ENCODE measurements at places on chromosomes 2 and 18. TPM values are rescaled to one million over a fixed set of nuclear protein-coding genes. Genes with fewer than 3 reads are reported as not detected.

REEP1 gene
- total RNA-seq = 0.73 TPM

DLX1 gene
- 0.20 TPM for total RNA-seq

ALPP gene
- 8.5 TPM for total RNA-seq

CD8B2 gene
- total RNA-seq = not detected

DNA sequence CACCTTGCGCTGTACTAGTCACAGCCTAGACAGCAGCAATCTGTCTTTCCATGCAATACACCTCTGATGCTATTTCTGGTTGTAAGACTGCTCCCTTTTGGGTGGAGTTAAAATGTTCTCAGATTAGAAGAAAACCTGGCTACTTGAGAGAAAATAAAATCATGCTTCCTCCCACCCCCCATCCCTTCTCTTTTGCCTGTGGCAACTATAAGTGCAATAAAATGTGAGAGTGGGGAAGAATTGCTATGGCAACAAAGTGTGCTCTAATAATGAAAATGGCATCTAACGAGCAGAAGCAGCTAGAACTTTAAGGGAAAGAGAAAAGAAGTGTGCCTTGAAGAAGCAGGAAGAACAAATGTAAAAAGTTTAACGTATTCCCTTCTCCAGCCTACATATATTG, 464.2 kb upstream of the FSHR start:
- H3K27me3 ChIP-seq = no peaks in the 10 kb centered on the region
- no peaks in the 10 kb centered on the region for H3K36me3 ChIP-seq
- H3K4me1 ChIP-seq = no peaks in the 10 kb centered on the region
- DNase-seq = no peak

- H3K4me3 ChIP-seq = no peak overlapping the region
- no peaks in the 10 kb centered on the region for H3K27me3 ChIP-seq
- H3K27ac ChIP-seq = no peak overlapping the region
Measured at GRCh38 chr2:1775511-1776035, 31.3 kb upstream of the PXDN start.

DNA sequence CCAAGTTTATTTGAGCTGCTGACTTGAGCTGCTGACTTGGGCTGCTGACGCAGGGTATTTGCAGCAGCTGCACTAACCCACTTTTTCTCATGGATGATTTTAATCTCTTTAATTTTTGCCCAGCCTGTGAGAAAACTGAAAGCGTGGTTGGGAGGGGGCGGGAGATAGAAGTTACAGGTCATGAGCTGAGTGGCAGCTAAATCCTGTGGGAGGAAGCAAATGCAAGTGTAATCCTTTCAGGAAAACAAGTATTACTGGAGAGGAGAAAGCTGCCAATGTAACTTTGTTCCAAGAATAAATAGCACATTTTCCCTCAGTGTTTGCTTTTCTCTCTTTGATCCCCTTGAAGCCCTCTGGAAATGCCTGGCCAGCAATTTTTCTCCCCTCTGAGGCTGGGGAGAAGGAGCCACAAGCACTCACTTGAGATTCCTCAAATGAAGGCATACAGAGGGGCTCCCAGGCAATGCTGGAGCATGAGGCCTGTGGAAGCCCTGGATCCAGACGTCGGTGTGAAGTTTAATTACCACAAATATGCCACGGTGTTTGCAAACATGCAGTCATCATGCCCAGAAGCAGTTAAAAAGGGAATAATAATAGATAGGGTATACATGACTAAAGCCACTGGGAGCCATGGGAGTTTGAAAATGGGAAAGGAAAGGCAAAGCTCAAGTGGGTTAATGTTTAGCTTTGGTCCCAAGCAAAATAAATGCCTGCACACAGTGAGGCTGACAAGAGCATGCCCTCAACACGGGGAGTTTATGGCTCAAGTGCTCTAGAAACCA, 10.4 kb upstream of the EVA1A start:
- H3K27ac ChIP-seq = no peak overlapping the region
- no peaks in the 10 kb centered on the region for H3K36me3 ChIP-seq
- no peak overlapping the region for H3K4me3 ChIP-seq

DNA sequence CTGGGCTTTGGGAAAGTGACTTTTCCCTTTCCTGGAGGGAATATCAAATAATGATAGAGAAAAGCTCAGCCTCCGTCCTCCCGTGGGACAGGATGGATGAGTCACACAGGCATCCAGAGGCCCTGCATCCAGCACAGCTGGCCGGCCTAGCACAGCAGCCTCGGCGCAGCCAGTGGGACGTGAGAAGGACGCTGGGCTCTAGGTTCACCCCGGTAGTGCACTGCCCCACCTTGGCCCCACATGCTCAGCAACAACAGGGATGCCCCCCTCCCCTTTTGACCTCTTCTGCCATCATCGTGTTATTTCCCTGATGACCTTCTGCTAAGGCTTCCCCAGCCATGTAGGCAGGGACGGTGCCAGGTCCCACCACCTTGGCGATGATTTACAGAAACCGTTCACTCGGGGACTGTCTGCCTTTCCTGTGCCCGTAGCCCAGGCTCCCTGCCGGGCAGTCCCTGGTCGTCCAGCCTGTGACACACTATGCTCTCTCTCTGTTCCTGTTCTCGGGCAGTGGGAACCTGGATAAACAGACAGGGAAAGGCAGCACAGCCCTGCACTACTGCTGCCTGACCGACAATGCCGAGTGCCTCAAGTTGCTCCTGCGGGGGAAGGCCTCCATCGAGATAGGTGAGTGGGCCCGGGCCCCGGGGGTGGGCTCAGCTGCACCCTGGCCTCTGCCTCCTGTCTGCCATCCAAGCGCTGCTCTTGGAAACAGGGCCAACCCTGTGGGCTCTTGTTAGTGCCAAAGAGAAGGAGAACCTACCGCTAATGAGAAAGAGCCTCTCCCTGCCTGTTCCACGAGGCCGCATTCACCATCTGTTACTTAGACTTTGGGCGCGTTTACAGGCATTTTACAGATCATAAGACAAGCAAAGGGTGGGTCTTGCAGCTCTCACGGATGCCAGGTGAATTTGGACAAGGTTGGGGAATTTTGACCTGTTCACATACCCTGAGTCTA, 44.6 kb downstream of the ITGB1BP1 start:
- H3K36me3 ChIP-seq = no peaks in the 10 kb centered on the region
- H3K4me1 ChIP-seq = no peaks in the 10 kb centered on the region
- H3K27ac ChIP-seq = no peak overlapping the region
- DNase-seq = peak; percentile 69
- H3K4me3 ChIP-seq = no peak overlapping the region
- H3K27me3 ChIP-seq = no peaks in the 10 kb centered on the region

DNA sequence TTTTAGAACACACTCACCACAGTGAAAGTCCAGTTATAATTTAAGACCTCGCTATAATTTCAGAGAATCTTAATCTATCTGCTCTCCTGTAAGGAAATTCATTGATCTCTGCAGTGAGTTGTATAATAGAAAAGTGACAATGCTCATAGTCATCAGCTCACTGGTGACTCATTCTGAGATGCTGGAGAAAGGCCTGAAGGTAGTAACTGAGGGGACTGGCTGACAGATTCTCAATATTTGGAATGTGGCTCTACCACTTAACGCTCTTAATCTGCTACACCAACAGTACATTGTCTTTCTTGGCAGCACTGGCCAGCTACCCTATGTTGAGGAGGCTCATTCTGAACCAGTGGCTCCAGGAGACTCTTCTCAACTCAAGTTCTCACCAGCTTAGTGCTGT, 246.1 kb downstream of the RPRM start:
- no peaks in the 10 kb centered on the region for H3K36me3 ChIP-seq
- no peak for DNase-seq
- no peaks in the 10 kb centered on the region for H3K4me1 ChIP-seq
- no peak overlapping the region for H3K27ac ChIP-seq

- no peaks in the 10 kb centered on the region for H3K27me3 ChIP-seq
- H3K4me3 ChIP-seq = no peak overlapping the region
- H3K36me3 ChIP-seq = no peaks in the 10 kb centered on the region
- no peak overlapping the region for H3K27ac ChIP-seq
Measured at GRCh38 chr2:64063924-64064331, 44.7 kb upstream of the VPS54 start.

GRCh38 chr2:46230115-46230571, 67.1 kb upstream of the EPAS1 start:
- H3K36me3 ChIP-seq = no peaks in the 10 kb centered on the region
- H3K4me1 ChIP-seq = no peaks in the 10 kb centered on the region
- no peak overlapping the region for H3K27ac ChIP-seq
- no peak overlapping the region for H3K4me3 ChIP-seq
- DNase-seq = no peak

GRCh38 chr2:72150157-72150860, 2.6 kb upstream of the CYP26B1 start:
- no peaks in the 10 kb centered on the region for H3K36me3 ChIP-seq
- H3K27ac ChIP-seq = no peak overlapping the region
- H3K4me3 ChIP-seq = no peak overlapping the region
- H3K4me1 ChIP-seq = peaks cover 6% of the 10 kb centered on the region

DNA sequence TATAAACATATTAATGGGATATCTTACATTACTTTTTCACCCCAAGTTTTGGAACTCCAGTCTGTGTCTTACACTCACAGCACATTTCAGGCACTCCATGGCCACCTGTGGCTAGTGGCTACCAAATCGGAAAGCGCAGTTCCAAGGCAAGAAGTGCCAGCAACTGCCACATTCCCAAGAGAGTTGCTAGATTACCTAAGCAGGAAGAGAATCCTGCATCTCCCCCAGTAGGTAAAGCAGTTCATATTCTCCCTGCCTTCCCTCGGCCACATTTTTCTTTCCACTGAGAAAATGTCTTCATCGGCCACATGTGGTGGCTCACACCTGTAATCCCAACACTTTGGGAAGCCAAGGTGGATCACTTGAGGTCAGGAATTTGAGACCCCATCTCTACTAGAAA, 62.8 kb downstream of the MEX3C start:
- H3K27me3 ChIP-seq = no peaks in the 10 kb centered on the region
- H3K4me1 ChIP-seq = no peaks in the 10 kb centered on the region
- no peak for DNase-seq
- no peaks in the 10 kb centered on the region for H3K36me3 ChIP-seq

DNA sequence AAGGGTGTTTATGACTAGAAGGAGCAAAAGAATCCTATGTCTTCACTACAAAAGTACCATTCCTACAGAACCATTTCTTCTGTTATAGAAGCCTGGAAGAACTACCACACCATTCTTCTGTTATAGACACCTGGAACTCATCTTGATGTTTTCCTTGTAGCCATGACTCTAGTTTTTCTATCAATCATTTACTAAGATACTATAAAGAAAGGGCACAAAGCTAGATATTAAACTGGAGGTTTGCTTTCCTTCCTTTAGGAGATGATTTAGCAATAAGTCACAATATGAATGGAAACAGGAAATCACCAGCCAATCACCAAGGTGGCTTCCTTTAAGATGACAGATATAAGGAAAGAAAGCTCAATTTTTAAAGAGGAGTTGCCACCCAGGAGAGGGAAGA, 100.3 kb upstream of the NEUROD1 start:
- H3K4me3 ChIP-seq = no peak overlapping the region
- no peaks in the 10 kb centered on the region for H3K27me3 ChIP-seq
- DNase-seq = no peak
- no peaks in the 10 kb centered on the region for H3K4me1 ChIP-seq
- no peak overlapping the region for H3K27ac ChIP-seq

GRCh38 chr2:61993422-61994024, 88.0 kb downstream of the COMMD1 start:
- no peak overlapping the region for H3K4me3 ChIP-seq
- no peaks in the 10 kb centered on the region for H3K36me3 ChIP-seq
- DNase-seq = no peak
- H3K27ac ChIP-seq = no peak overlapping the region
- H3K27me3 ChIP-seq = no peaks in the 10 kb centered on the region
- peaks cover 2% of the 10 kb centered on the region for H3K4me1 ChIP-seq

DNA sequence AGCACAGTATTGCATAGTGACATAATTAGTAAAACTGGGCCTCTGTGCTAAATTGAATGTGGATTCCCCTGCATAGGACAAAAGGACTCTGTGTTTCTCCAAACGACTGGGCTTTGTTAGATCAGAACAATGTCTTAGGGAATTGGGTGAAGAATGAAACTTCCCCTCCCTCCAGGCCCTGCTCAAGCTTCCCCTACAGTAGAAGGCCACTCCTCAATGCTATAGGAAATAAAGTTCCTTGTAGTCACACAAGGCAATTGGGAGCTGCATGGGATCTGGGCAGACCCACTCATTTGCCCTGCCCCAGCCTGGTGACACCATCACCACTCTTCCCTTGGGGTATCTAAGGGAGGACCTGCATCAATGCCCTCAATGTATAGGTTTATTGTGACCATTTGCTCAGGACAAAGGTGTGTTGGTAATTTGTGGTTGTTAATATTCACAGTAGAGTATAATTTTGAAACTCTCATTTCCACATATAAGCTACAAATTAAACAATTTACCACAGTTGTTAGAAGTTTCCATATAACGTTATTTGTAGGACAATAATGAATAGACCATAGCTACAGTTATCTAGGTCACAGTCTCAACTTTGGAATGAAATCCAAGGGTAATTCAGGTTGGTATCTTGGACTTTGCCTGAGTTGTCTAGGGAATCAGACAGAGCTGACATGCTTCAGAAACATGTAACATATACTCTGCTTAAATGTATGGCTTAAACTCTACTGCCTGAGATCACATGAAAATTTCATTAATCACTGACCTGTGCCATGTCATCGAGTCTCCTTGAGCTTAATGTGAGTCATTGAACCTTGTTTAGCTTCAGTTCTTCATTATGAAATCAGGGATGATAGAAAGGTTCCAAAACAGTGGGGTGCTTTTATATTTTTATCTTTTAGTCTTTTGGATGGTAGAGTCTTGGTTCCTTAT, 64.8 kb upstream of the DARS1 start:
- no peaks in the 10 kb centered on the region for H3K27me3 ChIP-seq
- H3K4me3 ChIP-seq = no peak overlapping the region
- no peak for DNase-seq
- no peak overlapping the region for H3K27ac ChIP-seq

GRCh38 chr2:201546576-201546975, 95.0 kb downstream of the STRADB start:
- H3K27ac ChIP-seq = no peak overlapping the region
- no peaks in the 10 kb centered on the region for H3K4me1 ChIP-seq
- no peak for DNase-seq
- no peaks in the 10 kb centered on the region for H3K27me3 ChIP-seq
- H3K4me3 ChIP-seq = no peak overlapping the region
- no peaks in the 10 kb centered on the region for H3K36me3 ChIP-seq

- H3K4me1 ChIP-seq = no peaks in the 10 kb centered on the region
- H3K27me3 ChIP-seq = no peaks in the 10 kb centered on the region
- H3K36me3 ChIP-seq = no peaks in the 10 kb centered on the region
Measured at GRCh38 chr2:134041877-134042276, 212.0 kb upstream of the MGAT5 start.

GRCh38 chr2:123093199-123093598, 931.9 kb upstream of the CNTNAP5 start:
- H3K27ac ChIP-seq = no peak overlapping the region
- no peaks in the 10 kb centered on the region for H3K36me3 ChIP-seq
- no peak overlapping the region for H3K4me3 ChIP-seq
- no peak for DNase-seq
- H3K27me3 ChIP-seq = no peaks in the 10 kb centered on the region
- H3K4me1 ChIP-seq = no peaks in the 10 kb centered on the region

Measured in ovary (tissue), 10 donors.